ENCODE measurements at places on chromosomes 4 and X. TPM values are rescaled to one million over a fixed set of nuclear protein-coding genes. Genes with fewer than 3 reads are reported as not detected.

CFI gene
- total RNA-seq, result 7.8 TPM

- no peak overlapping the region for H3K4me3 ChIP-seq
- peaks cover 2% of the 10 kb centered on the region for H3K36me3 ChIP-seq
- no peak for DNase-seq
- H3K27me3 ChIP-seq, result no peaks in the 10 kb centered on the region
- H3K4me1 ChIP-seq, result no peaks in the 10 kb centered on the region
Measured at GRCh38 chr4:48602222-48602621, 112.2 kb downstream of the ZAR1 start.

DNA sequence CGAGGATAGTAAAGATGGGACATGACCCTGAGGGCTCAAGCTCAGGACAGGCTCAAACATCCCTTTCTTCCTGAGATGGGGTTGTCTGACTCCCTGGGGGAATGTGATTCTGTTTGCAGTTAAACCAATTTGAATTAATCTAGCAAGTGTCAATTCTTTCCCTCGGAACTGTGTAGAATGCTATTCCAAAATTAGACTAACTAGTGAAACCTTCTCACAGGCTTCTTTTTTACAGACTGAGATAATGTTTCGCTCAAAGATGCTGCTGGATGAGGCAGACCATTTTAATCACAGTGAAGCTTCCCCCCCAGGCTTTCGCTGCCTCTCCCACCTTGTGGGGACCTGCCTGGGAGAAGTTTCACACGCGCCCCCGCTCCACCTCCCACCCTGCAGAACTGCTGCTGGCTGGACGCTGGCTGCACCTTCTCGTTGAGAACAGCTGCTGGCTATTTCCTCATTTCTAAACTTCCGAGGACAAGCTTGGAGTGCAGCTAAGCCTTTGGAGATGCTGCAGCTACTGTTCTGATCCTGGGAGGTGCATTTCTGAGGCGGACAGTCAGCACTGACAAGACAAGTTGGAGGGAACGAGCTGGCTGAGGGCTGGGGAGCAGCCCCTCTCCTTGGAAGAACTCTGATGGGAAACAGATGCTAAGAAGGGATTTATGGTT lies 297.8 kb downstream of the RAPGEF2 start:
- H3K36me3 ChIP-seq, result no peaks in the 10 kb centered on the region
- peak; percentile 86 for DNase-seq
- H3K27me3 ChIP-seq, result no peaks in the 10 kb centered on the region
- peak overlapping the region; percentile 72 for H3K27ac ChIP-seq
- H3K4me3 ChIP-seq, result peak overlapping the region; percentile 4

DNA sequence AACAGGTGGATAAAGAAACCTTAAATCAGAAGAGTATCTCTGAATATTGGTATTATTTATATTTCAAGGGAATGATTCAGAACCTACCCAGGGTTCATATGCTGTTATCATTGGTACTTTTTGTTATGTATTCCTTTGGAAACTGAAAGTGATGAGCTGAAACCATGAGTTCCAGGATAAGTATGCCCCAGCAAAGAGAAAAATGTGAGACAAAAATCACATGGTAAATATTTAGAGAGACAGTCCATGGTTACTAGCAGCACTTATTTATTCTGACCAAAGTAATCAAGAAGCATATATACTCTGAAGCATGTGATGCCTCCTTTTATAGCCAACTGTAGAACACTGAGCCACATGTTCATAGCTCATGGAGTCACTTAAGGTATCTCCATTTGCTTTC lies 277.7 kb downstream of the ARAP2 start:
- H3K4me1 ChIP-seq, result no peaks in the 10 kb centered on the region
- no peaks in the 10 kb centered on the region for H3K27me3 ChIP-seq
- H3K4me3 ChIP-seq, result no peak overlapping the region
- no peaks in the 10 kb centered on the region for H3K36me3 ChIP-seq

DNA sequence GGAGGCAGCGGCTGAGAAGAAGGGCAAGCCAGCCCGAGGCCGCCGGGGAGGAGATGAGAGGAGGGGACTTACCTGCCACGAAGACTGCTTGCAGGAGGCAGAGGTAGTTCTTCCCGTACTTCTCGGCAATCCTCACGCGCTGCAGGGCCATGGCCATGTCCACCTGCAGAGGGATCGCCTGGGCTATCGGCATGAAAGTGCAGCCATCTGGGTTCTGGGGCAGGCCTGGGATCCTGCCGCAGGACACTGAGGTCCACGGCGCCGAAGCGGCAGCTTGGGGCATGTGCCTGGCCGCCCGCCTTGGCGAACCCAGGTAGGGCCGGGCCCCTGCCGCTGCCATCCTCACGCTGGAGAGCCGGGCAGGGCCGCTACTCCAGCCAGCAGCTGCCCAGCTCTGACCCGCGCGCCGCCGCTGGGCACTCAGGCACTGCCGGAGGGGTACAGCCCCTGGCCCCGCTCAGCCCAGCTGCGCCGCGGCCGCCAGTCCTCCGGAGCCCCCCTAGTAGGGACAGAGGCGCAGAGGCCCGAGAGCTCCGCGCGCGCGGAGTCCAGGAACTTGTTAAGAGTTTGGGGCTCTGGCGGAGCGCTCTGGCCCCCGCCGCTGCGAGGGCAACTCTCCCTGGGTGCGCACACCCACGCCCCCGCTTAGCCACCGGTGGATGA lies 16.0 kb downstream of the MCF2 start:
- DNase-seq, result peak; percentile 4
- peaks cover 26% of the 10 kb centered on the region for H3K27me3 ChIP-seq
- no peaks in the 10 kb centered on the region for H3K36me3 ChIP-seq
- peak overlapping the region; percentile 27 for H3K4me3 ChIP-seq
- H3K4me1 ChIP-seq, result peaks cover 5% of the 10 kb centered on the region

- peaks cover 8% of the 10 kb centered on the region for H3K36me3 ChIP-seq
- H3K4me1 ChIP-seq, result no peaks in the 10 kb centered on the region
- H3K27me3 ChIP-seq, result peaks cover 6% of the 10 kb centered on the region
Measured at GRCh38 chrX:150625875-150626274, 57.5 kb downstream of the MTM1 start.

DNA sequence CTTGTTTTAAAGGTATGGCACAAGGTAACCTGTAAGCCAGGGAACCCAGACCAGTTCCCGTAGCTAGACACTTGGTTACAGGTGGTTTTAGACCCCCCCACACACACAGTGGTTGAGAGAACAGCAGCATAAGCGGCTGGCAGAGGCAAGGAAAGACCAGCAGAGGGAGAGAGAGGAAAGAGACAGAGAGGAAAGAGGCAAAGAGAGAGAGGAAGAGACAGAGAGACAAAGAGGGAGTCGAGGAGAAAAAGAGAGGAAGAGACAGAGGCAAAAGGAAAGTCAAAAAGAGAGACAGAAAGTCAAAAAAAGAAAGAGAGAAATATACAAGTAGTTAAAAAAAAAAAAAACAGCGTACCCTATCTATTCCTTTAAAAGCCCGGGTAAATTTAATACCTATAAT lies 19.5 kb upstream of the PCSK1N start:
- peaks cover 2% of the 10 kb centered on the region for H3K27me3 ChIP-seq
- H3K36me3 ChIP-seq, result no peaks in the 10 kb centered on the region
- no peaks in the 10 kb centered on the region for H3K4me1 ChIP-seq
- no peak for DNase-seq
- H3K4me3 ChIP-seq, result no peak overlapping the region

Data from muscle of leg (tissue), 16 donors.